NCI-H187 (cell line): ENCODE measurements at places on chromosomes 3 and 15.

GRCh38 chr3:194446754-194447153 lies 40.0 kb downstream of the ATP13A3 start:
- no peak for DNase-seq

DNA sequence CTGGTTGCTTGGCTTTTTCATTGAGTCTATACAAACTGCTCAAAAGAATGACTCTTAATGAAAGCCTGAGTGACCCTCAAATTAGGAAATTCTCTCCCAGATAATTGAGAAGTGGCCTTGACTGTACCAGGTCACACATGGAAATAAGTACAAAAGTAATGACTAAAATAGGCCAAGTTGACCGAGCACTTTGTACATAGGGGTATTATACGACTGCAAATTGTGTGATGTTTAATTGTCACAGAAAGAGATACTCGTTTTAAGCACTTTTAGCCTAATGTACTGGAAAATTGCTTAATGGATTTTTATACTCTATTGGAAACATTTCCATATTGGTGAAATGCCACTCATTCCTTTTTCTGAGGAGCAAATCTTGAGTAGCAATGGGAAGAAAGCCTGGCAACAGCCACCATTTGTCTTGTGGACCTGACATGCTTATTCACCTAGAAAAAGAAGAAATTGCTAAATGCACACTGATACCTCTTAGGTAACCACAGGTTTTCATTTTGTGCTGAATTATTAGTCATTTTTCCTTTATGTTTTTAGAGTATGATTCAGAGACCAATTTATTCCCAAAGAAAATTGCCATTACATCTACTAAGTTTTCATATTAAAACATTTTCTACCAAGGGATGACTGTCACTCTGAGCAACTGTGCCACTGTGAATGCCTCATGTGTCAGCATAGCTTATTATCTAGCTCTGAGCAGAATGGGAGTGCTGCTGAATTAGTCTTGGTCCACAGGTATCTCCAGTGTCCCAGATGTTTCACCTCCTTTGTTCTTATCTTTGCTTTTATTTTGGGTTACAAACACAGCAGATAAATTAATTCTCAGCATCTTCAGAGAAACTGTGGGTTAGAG lies 8.9 kb upstream of the PXK start:
- no peak for DNase-seq

DNA sequence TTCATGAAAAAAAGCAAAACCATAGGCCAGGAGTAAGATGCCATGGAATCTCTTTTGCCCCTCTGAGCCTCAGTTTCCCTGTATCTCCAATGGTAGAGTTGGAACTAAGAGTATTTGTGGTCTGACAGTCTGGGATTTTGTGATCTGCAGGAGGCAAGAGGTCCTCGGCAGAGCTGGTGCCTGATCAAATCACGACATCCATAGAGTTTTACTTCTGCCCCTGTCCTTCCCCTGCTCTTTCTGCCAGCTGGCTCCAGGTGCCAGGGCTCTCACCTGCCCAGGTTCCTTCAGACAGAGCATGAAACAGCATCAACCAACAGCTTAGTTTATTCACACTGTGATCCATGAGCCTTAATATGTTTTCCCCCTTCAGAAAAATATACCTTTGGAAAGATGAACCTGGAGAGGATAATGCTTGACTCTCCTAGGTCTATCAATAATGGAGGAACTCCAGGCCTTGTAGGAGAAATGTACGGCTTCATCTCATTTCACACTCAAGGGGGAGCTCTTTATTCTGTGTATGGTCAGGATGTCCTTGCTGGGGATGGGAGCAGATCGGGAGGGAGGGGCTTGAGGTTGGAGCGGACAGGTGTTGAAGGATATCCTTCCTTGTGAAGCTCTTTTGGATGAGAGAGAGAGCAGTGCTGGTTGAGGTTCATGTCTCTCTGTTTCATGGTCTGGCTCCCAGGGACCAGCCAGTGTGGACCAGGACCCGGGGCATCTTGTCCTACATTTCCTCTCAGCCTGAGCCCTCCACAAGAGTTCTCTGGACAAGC lies 309.9 kb downstream of the RPLP1 start:
- DNase-seq = no peak

- no peak for DNase-seq
These were observed 30.7 kb downstream of the TRPM1 start for GRCh38 chr15:31070867-31071266.

DNA sequence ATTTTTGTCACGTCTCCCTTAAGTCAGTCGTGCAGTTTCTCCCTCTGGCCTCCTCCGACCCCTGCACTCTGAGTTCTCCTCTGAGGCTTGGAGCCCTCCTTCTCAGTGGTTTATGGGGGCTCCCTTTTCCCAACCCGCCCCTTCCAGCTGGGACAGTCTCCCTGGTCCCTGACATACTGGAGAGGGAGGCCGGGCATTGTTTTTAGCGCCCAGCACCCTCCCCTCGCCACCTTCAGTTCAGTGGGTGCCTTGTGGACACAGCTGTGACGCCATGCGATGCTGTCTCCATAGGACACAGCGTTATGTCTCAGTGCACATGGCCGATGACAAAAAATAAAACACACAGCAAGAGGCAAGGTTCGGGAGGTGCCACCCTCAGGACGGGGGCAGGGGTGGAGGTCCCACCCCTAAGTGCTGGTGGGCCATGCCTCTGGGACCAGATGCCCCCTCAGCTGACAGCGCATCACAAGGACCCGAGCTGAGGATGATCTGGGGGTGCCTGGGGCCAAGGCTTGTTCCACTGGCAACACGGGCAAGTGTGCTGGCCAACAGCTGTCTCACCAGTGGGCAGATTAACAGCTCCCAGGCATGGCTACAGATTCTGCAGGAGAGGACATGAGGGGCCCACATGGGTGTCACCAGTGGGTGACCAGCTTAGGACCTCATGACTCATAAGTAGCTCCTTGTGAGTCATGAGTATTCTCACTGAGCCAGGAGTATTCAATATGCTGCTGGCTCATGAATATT lies 81.6 kb downstream of the PLXNA1 start:
- DNase-seq = no peak

- no peak for DNase-seq
These were observed 2.5 kb upstream of the RFTN1 start for GRCh38 chr3:16515885-16516420.

- no peak for DNase-seq
These were observed 6.2 kb upstream of the BDH1 start for GRCh38 chr3:197561926-197562325.

DNA sequence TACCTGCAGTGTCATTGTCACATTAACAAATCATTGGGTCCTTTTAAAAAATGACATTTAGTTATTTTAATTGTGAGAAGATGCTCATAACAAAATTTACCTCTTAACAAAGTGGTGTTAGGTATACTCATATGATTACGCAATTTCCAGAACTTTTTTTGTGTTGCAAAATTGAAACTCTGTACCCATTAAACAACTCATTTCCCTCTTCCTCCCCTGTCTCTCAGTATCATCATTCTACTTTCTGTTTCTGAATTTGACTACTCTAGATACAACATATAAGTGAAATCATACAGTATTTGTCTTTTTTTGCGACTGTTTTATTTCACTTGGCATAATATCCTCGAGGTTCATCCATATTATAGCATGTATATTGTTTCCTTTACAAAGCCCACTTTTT lies 58.7 kb upstream of the CHST2 start:
- DNase-seq = no peak

GRCh38 chr3:49997862-49998261 lies 57.9 kb downstream of the RBM6 start:
- DNase-seq = no peak
